Activated T-cell treated with anti-CD3 and anti-CD28 coated beads for 48 hours (primary cell): ENCODE measurements at places on chromosomes 7 and 10.
A peak's percentile ranks its signal among the peaks of the same experiment; 100 is the strongest.

- no peak for DNase-seq
Measured at GRCh38 chr10:48594371-48594770, 10.5 kb downstream of the ARHGAP22 start.

DNA sequence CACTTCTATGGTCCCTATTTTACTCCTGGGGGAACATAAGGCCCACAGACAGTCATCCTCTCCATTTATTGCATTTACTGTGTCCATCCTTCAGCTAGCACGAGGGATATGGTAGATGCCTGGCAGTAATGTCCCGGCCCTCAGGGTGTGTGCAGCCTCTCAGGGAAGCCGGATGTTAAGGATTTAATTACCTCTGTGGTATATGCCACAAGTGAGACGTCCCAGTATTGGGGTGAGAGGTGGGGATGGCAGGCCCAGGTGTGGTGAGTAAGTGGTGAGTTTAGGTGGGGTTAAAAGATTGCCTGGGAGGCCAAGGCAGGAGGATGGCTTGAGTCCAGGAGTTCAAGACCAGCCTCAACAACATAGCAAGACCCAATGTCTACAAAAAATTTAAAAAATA, 144.9 kb downstream of the SH3PXD2A start:
- DNase-seq, result no peak

- DNase-seq, result no peak
Measured at GRCh38 chr7:112021379-112022044, 184.7 kb downstream of the DOCK4 start.

GRCh38 chr10:6203331-6204062, 765 bp downstream of the PFKFB3 start:
- peak; percentile 66 for DNase-seq

GRCh38 chr7:142391191-142391992, 133.5 kb upstream of the PRSS58 start:
- peak; percentile 47 for DNase-seq

DNA sequence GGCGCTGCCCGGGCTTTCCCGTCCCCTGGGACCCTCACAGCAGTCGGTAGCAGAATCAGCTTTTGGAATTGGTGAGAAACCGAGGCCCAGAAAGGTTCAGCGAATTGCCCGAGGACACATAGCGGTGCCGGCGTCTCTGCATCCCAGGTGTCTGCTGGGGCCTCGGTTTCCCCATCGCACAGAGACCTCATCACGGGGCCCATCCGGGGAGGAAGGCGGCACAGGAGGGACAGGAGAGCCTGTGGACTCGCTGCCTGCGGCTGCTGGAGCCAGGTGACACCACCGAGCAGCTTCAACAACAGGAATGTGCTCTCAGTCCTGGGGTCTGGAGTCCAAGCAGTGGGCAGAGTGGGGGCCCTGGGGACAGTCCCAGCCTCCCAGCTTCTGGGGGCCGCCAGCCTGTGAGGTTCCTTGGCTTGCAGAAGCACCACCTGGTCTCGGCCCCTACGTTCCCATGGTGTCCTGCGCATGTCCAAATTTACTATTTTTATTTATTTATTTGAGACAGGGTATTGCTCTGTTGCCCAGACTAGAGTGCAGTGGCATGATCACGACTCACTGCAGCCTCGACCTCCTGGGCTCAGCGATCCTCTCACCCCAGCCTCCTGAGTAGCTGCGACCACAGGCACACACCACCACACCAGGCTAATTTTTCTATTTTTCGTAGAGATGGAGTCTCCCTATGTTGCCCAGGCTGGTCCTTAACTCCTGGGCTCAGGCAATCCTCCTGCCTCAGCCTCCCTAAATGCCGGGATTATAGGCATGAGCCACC, 539 bp upstream of the COX19 start:
- DNase-seq, result no peak

DNA sequence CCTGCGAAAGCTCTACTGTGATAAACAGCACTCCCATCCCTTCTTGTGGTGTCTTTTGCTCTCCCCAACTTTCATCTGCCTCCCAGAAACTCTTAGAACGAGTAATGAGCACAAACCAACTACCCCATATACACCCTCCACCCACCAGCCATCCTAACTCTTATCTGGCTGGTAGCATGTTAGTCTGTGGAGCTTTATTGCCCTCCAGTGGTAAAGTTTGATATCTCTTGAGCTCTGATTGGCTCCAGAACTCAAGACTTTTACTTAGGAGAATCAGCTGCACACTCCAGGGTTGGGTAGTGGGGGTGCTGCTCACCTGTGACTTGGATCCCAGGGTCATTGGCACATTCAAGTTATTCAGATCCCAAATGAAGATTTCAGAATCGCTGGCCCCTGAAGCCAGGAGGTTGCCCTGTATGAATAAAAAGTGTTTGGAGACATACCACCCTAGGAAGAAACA, 10.9 kb downstream of the SEC31B start:
- DNase-seq, result no peak

DNA sequence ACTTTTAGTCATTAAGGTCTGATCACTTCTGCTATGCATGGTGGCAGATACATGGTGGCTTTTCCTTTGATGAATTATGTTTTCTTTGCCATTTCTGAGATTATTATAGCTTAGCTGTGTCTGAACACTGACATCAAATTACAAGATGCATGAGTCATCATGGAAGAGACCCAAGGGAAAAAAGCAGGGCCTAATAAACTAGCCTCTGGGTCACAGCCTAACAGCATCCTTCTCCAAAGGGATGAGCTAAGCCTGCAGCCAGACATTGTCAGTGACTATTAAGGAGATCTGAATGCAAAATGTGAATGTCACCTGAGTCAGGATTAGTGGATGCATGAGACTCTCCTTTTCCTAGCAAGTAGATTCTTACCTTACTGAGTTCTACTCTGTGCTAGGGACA, 19.1 kb upstream of the OGDHL start:
- DNase-seq, result no peak

DNA sequence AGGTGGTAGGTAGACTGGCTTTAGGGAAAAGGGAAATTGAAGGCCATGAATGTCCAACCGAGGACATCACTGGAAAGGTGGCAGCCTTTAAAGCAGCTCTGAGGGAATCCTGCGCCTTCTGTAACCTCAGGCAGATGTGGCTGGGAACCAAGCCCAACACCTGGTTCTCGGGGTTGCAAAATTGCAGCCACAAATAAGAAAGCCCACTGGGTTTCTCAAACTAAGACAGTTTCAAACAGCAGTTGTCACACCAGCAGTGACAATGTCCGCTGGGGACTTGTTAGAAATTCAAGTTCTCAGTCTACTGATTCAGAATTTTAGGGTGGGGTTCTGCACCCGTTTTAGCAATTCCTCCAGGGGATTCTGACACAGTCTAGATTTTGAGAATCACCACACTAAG, 42.7 kb upstream of the STEAP1B start:
- DNase-seq, result no peak

GRCh38 chr7:75694638-75695399, 43.9 kb downstream of the HIP1 start:
- no peak for DNase-seq

GRCh38 chr7:151087245-151088018, 1.2 kb downstream of the AGAP3 start:
- DNase-seq, result peak; percentile 35

GRCh38 chr10:42744134-42744701, 38.4 kb upstream of the BMS1 start:
- DNase-seq, result no peak

GRCh38 chr10:24721229-24722106, 2.2 kb downstream of the ARHGAP21 start:
- no peak for DNase-seq

- no peak for DNase-seq
Measured at GRCh38 chr7:25456467-25457171, 228.3 kb upstream of the NPVF start.

DNA sequence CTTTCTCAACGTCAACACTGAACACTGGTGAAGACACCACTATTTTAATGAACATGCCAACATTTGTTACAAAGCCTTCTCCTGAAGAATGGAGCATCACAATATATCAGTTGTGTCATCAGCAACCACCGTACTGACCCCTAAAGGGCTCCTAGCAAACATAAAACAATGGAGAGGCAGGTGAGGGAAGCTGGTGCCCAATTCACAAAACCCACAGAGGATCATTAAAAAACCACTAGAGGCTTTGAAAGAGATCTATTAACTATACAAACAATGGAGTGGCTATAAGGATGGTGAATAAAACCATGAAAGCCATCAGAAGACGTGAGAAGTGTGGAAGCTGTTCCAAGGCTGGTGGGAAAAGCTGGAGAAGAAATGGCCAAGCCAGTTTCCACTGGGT, 150.8 kb downstream of the FAM107B start:
- DNase-seq, result no peak

GRCh38 chr10:26914898-26915297, 54.1 kb upstream of the ABI1 start:
- no peak for DNase-seq

DNA sequence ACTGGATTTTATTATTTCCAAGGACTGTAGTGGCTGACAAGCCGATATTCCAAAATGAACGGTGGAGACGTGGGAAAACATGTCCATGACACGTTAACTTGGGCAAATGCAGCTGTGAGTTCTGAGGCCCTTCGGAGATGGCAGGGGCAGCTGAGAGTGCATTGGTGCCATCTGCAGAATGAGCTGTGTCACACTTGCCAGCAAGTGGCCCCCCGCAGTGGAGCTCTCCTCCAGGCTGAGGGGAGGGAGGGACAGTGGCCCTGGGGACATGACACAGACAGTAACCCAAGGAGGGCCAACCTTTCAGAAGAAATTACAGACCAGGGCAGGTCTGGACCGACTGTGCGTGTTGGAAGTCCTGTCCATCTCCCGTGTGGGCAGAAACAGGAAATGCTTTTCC, 139.4 kb downstream of the SVIL start:
- DNase-seq, result no peak

- no peak for DNase-seq
Measured at GRCh38 chr7:1514995-1515401, 10.8 kb upstream of the INTS1 start.

DNA sequence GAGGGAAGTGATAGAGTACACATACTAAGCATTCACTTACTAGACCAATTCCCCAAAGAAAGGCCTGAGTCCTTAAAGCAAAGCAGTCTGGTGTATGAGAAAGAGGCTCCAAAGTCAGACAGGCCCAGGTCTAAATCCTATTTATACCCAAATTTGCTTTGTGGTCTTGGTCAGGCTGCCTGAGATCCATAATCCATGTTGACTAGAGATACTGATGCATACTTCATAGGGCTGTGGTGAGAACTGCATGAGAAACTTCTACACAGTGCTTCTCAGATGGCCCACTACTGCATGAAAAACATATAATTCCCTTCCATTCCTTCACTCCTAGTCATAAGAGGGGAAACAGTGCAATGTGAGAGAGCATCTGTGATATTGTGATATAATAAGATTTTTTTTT, 81.6 kb upstream of the SP4 start:
- DNase-seq, result no peak

- no peak for DNase-seq
Measured at GRCh38 chr7:2079332-2080059, 153.2 kb downstream of the MAD1L1 start.

GRCh38 chr10:69092959-69093850, 5.3 kb downstream of the SRGN start:
- DNase-seq, result peak; percentile 61

GRCh38 chr7:109092268-109092667, 522.6 kb downstream of the DNAJB9 start:
- DNase-seq, result no peak

DNA sequence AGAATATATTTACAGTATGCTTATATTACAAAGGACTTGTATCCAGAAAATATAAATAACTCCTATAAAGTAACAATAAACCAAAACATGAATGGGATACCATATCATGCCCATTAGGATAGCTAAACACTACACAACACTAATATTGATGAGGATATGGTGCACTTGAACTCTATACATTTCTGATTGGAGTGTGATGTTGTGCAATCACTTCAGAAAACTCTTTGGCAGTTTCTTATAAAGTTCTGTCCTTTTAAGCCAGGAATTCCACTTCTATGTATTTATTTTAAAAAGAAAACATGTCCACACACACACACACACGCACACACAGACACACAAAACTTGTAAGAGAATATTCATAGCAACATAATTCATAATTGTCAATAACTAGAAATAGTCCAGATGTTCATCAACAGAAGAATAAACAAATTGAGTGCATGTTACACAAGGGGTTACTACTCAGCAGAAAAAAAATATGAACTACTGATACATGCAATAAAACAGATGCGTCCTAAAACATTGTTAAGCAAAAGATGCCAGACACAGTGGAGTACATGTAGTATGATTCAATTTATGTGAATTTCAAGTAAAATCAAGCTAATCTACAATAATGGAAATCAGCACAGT, 416.0 kb downstream of the PLXDC2 start:
- DNase-seq, result no peak

DNA sequence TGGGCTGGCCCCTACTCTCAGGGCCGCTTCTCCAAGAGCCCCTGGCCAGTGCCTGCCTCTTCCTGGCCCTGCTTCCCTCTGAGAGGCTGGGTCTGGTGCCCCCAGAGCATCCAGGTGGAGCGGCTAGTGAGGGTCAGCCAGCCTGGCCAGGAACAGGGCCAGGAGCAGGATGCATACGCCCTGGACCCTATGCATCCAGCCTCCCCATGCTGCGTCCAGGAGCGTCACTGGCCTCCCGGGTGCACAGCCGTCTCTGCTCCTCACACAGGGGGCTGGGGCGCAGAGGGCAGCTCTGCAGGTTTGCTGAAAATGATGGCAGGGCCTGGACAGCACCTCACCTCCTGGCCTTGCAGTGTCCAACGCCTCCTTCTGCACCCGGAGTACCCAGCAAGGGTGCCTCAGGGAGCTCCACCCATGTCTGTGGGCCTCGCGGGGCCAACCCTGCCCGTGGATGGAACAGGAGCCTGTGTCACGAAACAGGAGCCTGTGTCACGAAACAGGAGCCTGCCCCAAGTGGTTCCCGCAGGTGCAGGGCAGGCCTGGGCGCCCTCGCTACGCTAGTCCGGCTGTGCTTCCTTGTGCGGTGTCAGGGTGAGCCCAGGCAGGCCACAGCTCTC, 246.2 kb upstream of the PPP2R2D start:
- no peak for DNase-seq

DNA sequence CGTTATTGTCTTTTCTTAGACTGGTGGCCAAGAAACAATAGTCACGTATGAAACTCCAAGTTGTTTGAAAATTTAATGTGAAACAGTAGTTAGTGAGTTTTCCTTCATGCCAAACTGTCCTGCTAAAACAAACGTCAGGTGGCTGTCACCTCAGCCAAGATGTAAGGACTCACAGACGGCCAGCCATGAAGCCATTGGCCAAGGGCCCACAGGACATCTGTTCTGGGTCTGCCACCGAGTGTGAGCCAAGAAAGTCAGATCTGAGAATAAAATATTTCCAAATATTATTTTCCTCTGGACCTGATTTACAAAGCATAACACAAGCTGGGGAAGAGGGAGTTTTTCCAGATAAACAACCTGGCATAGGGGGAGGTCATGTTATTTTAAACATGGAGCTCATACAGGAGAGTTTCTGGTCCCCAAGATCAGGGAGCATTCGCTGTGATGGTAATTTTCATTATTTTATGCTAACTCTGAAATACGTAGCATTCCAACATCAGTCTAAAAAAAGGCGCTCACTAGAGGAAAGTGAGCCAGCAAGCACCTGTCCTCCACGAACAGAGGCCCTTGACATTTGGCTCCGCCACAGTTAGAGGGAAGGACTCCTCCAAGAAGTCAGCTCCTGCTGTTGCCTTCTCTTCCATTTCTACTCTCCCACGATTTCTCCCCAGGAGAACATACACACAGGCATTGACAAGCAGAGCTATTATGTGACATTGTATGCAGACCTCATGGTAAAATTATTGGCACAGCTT, 38.9 kb upstream of the LANCL2 start:
- no peak for DNase-seq
